ENCODE measurements at places on chromosomes 1 and 21. TPM values are rescaled to one million over a fixed set of nuclear protein-coding genes. Genes with fewer than 3 reads are reported as not detected.

EFNA3 gene
- total RNA-seq = 1.4 TPM

S100A3 gene
- 0.77 TPM for total RNA-seq

QSOX1 gene
- 328 TPM for total RNA-seq

ZBTB21 gene
- total RNA-seq = 5.7 TPM

DNA sequence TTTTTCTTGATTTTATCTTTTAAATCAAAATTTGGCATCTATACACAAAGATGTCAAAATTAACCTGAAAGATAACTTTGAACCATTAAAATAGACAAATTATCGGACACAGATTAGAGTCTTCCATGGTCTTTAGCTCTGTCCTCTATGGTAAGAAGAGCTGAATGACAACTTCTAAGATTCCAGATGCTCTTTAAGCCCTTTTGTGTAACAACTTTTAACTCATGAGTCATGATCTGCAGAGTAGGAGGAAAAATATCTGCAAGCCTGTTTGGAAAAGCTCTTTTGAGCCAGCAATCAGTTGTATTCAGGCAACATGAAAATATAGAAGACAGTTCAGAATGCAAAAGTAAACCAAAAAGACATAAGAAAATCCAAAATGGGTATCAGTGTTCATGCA is 37.8 kb downstream of the TTC13 start:
- no peak for DNase-seq

DNA sequence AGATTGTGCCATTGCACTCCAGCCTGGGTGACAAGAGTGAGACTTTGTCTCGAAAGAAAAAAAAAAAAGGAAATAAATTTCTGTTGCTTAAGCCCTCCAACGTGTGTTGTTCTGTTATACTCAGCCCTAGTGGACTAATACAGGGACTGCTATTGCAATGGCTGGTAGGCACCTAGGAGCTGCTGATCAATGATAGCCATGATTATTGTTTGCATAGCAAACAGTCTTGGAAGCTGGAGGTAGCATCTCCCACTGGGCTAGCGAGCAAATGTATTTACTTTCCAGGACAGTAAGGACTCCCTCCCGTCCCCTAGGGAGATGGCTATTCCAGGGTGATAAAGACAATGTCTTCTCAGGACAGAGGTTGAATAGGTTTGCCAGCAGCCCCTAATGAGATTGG is 13.5 kb upstream of the TNFRSF8 start:
- no peak for DNase-seq

- DNase-seq = no peak
These were observed 10.8 kb downstream of the MAGI3 start for GRCh38 chr1:113401067-113401466.

- DNase-seq = no peak
These were observed 480 bp upstream of the MIS18A start for GRCh38 chr21:32279377-32279680.

DNA sequence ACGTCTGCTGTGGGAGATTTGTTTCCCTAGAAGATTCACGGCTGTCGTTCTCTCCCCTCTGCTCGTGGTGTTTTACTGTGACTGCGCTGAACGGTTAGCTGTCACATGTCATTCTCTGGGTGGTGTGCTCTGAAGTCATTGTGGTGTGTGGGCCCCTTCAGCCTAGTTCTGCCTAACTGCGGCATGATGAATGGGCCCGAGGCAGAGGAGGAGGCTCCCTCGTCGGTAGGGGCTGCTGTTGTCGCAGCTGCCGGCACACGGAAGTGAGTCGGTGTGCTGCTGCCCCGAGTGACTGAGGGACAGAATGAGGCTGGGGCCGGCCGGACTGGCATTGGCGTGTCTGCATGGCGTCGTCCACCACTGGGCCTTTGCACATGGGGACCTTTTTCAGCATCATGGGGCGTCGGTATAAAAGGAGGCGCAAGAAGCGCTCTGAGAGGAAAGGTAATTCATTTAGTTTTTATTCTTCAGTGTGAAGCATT is 77.9 kb downstream of the ADARB1 start:
- peak; percentile 39 for DNase-seq

- DNase-seq = no peak
These were observed 37.1 kb downstream of the EEIG2 start for GRCh38 chr1:108597041-108597440.

DNA sequence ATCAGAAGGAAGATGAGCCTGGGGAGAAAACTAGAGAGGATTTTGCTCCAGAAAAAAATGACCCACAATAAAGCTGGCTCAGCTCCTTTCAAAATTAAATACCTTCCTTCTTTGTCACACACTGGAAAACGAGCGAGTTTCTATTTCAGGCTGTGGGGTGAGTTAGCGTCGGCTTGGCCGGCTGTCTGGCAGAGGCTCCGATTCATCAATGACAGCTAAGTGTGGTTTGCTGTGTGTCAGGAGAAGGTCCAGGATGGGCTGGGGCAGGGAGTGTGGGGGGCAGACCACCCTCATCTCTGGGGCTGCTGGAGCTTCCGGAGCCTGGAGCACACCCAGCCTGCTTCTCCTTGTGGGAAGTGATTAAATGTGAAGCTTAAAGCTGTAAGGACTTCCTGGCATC is 120.2 kb downstream of the ETS2 start:
- DNase-seq = peak; percentile 71

DNA sequence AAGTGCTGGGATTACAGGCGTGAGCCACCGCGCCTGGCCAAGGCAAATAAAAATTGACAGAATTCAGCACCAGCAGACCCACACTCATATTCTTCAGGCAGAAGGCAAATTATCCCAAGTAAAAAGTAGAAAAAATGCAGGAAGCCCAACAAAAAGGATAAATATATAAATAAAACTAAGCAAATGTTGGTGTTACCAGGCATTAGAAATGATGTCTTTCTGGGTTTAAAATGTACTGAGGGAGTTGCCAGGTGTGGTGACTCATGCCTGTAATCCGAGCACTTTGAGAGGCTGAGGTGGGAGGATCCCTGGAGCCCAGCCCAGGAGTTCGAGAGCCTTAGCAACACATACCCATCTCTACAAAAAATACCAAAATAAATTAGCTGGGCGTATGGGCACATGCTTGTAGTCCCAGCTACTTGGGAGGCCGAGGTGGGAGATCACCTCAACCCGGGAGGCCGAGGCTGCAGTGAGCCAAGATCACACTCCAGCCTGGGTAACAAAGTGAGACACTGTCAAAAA is 6.3 kb downstream of the INTS11 start:
- peak; percentile 88 for DNase-seq

DNA sequence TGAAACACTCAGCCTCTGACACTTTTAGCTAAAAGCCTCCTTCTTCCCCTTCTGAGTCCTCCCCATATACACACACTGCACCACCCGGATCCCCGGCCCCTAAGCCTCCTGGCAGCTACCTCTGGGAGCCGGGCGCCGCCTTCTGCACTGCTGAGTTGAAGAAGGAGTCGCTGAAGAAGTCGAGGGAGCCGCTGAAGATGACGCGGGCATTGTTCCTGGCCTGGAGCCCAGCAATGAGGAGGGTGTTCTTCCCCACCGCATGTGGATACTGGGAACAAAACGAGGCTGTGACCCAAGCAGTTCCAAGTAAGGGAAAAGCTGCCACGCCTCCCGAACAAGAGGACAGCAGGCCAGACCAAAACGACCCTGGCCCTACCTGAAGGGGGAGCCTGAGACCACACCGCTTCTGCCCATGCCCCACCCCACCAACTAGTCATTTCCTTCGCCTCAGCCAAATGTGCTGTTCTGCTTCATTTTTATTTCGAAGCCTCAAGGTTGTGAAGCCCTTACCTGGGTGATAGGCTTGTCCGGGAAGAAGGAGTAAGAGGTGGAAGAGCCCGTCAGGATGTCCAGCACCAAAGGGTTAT is 7.0 kb downstream of the DDOST start:
- peak; percentile 34 for DNase-seq

- DNase-seq = no peak
These were observed 123.4 kb upstream of the KCNK1 start for GRCh38 chr1:233490488-233490887.

DNA sequence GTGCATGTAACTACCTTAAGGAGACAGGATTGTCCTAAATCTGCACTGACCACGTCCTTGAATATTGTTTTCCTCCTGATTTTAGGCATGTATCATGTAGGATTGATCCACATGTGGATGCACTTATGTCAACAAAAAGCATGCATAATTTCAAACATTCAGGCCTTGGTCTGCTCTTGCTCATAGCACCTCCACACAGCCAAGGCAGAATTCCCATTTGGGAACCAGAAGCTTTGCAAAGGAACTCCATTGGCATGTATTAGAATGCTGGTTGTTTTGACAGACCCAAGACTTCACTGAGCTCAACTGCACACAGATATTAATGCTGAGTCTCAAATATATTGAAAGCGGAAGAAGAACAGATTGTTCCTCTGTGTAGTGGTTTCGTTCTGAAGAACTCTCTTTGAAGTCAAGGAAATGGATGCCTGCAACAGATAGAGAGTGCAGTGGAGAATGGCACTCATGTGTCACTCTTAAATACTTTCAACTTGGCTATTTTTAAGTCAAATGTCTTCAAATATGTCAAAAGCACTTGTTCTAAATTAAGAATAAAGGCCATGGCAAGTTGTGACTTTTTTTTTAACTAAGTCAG is 387.6 kb downstream of the LTN1 start:
- DNase-seq = no peak

DNA sequence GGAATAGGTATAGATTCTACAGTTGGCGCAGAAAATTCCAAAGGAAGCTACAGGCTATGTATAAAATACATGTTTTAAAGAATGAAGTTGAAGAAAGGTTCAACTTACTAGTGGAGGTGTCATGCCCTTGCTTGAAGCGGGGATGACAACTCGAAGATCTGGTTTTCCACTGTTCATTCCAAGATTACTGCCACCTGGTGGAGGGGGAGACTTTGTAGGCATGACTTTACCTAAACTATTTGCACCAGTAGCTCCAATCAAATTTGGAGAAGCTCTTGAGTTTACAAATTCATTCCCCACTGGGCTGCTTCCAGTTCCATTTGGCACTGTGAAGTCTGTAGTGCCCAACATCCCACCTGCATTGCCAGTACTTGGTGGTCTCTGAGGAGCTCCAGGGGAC is 81.7 kb downstream of the AXDND1 start:
- no peak for DNase-seq

DNA sequence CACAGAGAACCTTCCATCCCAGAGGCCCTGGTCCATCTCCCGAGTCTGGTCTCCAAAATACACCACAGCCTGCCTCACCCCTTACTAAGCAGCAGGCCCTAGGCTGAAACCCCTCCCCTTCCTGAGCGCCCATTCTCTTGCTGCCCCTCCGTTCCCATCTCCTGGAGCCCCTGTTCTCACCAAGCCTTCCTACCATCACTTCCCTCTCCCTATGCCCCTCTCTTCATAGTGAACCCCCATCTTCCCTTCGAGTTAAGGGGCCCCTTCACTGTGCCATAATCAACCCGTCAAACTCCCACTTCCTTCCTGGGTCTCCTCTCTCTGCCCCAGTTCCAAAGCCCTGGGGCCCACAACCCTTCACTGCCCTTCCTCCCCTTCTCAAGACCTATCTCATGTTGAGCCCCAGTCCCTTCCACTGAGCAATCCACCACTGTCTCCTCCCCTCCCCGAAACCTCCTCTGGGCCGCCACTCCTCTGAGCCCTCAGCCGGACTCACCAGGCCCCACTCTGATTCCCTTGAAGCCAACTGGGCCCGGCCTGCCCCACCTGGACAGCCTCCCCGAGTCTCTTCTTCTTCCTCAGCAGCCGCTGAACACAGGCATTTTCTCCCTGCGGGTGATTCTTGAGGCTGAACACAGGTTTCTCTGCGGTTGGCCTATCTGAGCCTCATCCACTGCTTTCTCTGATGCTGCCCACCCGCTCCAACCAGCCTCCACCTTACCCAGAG is 42.2 kb upstream of the WASF2 start:
- DNase-seq = no peak

DNA sequence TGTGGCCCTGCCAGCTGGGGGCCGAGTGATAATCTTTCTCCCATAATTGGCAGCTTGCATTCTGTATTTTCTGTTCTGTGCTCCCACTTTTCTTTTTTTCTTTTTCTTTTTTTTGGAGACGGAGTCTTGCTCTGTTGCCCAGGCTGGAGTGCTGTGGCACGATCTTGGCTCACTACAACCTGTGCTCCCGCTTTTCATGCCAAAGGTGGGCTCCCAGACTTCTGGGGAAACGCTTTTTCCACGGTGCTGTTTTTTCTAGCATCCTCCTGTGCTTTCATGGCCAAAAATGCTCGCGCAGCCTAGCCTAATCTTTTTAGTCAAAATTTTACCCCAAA is 585 bp upstream of the AHCTF1 start:
- DNase-seq = no peak

DNA sequence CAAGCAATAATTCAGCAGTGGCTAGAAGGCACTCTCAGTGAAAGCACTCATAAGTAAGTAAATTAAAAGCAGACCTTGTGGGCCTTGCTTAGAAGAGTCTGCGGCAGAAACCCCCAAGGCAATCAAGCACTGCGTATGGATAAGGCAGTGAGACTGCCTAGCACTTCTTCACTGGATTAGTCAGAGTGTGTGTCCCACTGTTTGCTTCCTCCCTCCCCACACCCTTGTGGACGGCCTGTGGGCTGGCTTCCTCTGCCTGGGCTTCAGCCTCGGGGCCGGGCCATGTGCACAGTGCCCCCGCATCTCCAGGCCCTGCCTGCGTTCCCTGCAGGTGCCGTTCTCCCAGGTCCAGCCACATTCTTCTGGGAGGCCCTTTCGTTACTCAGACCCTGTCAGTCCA is 23.8 kb downstream of the AGT start:
- no peak for DNase-seq

DNA sequence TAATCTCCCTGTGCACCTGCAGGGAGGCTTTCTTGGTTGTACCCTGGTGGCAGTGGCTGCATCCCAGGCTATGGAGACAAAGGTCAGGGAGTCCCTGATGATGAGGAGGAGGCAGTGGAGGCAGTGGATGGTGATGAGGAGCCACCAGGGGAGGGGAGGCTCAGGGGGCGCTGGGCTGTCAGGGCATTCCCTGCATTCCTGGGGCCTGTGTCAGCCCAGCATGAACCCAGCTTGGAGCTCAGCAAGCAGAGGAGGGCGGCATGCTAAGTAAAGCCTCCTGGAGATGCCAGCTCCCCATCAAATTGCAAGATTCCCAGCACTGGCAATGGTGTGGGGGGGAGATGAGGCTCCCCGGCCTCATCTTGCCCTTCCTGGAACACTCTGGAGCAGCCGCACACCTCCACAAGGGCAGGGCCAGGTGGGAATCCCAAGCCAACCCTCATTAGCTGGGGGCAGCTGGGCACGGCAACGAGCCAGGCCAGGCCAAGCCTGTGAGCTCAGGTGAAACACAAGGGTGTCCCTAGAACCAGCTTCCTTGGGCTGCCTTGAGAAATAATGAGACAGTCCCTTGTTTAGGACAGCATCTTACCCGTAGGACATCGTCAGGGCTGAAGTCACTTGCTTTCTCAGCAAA is 469.5 kb downstream of the MATN1 start:
- no peak for DNase-seq

DNA sequence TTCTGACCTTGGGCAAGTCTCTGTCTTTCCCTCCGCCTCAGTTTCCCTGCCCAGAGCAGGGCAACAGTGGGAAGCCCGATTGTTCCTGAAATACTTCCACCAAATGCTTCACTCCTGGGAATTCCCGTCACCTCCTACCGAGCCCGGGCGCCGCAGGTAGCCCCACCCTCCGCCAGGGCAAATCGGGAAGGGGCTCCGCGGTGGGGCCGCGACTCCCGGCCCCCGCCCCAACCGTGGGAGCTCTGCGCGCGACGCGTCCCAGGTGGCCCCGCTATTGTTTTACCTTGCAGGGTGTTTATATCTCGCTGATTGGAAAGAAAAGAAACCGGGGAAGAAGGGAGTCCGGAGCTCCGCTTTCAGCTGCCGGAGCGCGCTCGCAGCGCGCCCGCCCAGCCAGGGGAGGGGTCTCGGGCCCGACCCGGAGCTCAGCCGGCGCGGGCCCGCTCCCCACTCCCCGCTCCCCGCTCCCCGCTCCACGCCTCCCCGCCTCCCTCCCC is 407 bp downstream of the IGSF3 start:
- no peak for DNase-seq

All from left cardiac atrium (tissue), 4 donors.